ENCODE measurements at places on chromosomes 4 and X.
A peak's percentile ranks its signal among the peaks of the same experiment; 100 is the strongest.

- no peak for DNase-seq
Measured at GRCh38 chr4:144809056-144809640, 163.2 kb downstream of the HHIP start.

DNA sequence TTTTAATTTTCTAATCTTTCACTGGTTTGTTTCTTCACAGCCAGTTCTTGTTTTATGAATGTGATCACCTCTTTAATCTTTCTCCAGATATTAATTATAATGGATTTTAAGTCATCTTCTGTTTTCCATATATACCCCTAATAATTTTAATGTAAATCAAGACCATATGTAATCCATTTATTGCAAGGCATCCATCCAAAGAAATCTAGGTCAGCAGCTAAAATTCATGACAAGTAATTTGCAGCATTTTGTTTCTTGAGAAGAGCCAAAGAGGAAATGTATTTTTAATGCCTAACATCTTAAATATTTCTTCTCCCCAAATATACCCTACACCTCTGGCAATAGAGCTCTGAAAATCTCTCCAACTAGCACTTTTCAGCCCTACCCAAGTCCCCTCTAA is 81.1 kb downstream of the SUPT20HL2 start:
- DNase-seq, result no peak

GRCh38 chrX:44945736-44946135 is 72.7 kb downstream of the KDM6A start:
- DNase-seq, result no peak

- DNase-seq, result no peak
Measured at GRCh38 chrX:116749943-116750342, 287.2 kb upstream of the CT83 start.

- DNase-seq, result no peak
Measured at GRCh38 chr4:87017580-87018342, 83.0 kb downstream of the AFF1 start.

- no peak for DNase-seq
Measured at GRCh38 chr4:76214177-76214675, 602 bp upstream of the SCARB2 start.

DNA sequence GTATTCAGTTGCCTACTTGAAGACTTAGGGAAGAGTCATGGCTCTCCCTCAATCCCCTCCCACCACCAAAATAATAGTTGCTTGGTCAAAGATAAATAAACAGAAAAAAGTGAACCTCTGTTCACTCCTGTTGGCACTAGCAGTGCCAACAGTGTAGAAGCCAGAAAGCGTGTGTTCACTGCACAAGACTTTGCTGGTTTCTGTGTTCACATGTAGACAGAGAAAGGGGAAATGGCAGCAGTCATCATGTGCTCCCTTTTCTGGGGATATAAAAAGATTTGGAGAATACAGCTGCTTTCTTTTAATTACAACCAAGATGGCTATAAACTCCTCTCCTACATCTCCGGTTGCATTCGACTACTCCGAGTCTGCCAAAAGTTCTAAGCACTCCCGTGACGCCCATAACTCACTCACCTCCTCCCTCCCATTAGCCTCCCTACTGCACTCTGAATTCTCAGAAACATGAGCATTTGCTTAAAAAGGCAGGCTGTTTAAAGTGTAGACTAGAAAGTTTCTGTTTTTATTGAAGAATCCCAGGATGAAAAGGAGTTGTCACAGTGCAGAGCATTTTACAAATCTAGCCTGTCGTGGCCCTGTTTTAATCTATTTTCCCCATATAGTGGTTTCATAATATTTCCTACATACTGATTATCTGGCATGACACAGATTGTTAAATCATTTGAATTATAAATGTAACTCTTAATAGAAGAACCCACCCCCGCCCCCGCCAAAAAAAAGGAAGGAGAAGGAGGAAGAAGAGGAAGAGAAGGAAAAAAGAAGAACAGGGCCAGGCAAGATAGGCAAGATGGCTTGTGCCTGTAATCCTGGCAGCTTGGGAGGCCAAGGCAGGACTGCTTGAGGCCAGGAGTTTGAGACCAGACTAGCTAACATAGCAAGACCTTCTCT is 16.7 kb downstream of the LGI2 start:
- no peak for DNase-seq

- DNase-seq, result peak; percentile 61
Measured at GRCh38 chrX:124217304-124218251, 114.9 kb upstream of the TEX13D start.

GRCh38 chr4:153341575-153342090 is 2.9 kb upstream of the MND1 start:
- no peak for DNase-seq

- no peak for DNase-seq
Measured at GRCh38 chr4:17812801-17813200, 2.0 kb downstream of the NCAPG start.

DNA sequence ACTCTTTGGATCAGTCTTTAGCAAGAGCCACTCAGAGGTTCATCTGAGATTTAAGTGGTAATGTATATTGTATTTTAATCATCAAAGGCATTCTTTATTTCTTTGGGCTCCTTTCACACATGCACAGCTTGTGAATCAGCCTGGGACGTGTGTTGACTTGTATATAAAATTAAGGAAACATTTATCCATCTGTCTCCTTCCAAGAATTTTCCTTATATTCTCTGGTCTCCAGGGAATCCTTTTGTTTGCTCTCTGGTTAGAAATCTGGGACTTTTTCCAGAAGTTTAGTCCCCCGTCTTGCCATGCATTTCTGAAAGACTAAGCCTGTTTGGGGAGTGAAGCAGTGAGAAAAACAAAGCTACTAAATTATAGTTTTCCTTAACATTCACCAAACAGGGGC is 212.3 kb downstream of the DCAF12L2 start:
- no peak for DNase-seq

DNA sequence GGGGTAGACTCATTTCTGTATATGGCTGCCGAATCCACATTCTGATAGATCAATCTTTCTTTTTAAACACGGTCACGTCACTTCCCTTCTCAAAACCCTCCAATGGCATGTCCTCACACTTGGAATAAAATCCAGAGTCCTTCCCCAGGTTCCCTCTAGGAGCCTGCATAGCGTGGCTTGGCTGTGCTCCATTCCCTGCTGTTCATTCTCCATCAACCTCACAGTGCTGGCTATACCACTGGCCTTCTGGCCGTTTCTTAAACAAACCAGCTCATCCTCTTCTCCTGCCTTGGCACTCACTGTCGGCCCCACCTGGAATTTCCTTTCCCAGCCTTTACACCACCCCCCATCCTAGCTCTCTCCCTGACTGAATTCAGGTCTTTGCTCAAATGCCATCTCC is 77.1 kb downstream of the RBM47 start:
- no peak for DNase-seq

DNA sequence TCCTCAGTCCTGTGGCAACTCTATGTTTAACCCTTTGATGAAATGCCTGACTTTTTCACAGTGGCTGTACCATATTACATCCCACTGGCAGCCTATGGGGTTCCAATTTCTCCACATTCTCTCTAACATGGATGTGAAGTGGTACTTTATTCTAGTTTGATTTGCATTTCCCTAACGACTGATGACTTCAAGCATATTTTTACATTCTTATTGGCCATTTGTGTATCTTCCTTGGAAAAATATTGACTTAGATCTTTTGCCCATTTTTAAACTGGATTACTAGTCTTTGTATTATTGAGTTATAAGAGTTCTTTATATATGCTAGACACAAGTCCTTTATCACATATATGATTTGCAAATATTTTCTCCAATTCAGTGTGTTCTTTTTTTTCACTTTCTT is 2.1 kb upstream of the RAB39B start:
- no peak for DNase-seq

GRCh38 chr4:59381591-59381990 is 1818.5 kb upstream of the ADGRL3 start:
- DNase-seq, result no peak

- DNase-seq, result no peak
Measured at GRCh38 chrX:45660477-45660876, 459.8 kb upstream of the DIPK2B start.

DNA sequence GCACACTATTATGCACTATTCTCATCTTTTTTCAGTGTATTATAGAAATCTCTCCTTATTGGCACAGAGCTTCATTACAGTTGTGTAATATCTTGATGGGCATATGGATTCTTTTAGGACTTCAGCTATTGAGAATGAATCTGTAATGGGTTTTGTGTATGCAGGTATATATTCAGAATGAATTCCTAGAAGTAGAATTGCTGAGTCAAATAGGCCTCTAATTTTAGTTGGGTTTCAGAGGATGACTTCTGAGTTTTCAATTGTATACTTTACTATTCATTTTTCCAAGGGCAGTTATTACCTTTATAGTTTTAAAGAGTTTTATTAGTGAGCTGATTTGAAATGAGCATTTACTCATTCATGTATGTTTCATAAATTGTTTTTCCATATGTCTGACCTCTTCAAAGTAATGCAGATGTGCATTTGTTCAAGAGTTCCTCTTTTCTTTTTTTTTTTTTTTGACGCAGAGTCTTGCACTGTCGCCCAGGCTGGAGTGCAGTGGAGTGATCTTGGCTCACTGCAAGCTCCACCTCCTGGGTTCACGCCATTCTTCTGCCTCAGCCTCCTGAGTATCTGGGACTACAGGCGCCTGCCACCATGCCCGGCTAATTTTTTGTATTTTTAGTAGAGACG is 19.5 kb downstream of the CASP6 start:
- DNase-seq, result no peak

GRCh38 chr4:46032056-46032455 is 91.8 kb downstream of the GABRG1 start:
- DNase-seq, result no peak

DNA sequence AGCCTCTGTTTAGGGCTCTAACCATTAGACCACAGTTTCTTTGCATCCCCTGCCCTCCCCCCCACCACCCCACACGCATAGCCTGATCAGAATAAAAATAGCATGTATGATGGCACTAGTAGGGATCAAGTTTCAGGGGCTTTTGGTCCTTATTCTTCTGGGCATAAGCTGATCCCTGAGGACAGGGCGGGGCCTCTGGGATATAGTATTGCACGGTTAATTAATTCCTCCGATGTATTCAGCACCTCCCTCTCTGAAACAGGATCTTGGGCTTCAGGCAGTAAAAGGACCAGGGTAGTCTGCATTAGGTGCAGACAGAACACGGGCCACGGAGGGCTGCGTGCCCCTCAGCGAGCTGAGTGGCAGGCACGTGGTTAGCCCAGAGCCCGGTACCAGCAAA is 57.1 kb downstream of the ELF4 start:
- DNase-seq, result no peak

- no peak for DNase-seq
Measured at GRCh38 chr4:19177616-19178015, 1074.1 kb upstream of the SLIT2 start.

DNA sequence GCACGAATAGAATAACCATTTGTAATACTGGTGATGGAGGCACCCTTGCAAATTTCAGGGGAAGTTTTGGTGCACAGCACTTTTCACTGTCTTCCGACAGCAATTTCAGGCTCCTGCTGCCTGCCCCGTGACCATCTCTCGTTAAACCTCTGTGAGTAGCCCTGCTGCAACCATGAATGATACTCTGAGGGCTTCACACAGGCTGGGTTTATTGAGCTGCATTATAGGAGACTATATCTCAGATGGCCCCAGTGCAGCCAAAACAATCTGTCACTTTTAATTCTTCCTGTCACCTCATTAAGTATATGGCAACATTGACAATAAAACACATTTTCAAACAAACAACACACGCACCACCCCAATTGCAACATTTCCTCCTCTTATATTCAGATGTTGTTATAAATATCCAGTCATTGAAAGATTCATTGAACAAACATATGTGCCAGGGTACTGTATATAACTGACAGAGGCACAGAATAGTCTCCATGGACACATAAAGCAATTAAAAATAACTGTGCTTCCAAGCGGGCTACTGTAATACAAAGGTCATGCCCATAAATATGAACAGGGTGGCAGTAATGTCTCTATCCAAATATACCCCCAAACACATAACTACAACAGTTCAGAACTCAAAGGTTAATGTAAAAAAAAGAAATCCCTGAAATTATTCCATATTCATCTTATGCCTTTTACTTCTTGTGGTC is 477.0 kb downstream of the GBA3 start:
- DNase-seq, result no peak

GRCh38 chr4:41751449-41752061 is 3.0 kb upstream of the PHOX2B start:
- DNase-seq, result no peak

GRCh38 chr4:69708211-69708610 is 52.2 kb downstream of the SULT1B1 start:
- DNase-seq, result no peak

DNA sequence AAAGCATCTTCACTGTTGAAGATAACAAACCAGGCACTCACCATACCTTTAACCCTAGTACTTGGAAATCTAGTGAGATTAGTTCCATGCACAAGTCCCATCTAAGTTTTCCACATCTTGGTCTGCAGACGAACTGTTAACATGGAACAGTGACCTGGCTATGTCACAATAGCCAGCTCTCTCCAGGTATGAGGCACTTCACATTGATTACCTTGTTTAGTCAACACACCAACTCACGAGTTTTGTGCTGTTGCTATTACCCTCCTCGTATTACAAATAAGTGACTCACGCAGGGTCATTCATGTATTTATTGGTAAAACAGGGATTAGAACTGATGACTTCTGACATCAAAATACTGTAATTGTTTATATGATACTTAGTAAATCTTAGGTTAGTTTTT is 36.4 kb upstream of the FRAS1 start:
- DNase-seq, result no peak

DNA sequence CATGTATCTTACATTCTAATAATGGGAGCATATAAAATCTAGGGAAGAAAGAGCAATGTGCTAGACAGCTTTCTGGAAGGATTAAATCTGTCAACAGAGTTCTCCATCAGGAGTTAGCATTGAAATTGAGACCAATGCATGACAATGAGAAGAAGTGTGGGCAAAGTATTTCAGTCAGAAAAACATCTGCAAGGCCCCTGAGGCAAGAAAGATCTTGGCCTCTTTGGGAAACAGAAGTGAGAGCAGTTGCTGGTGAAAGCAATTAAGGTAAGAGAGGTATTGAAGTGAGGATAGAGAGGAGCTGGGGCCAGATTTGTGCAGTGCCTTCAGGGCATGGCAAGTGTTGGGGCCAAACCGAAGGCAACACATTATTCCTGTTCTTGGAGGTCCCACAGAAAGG is 999.1 kb downstream of the STPG2 start:
- no peak for DNase-seq

DNA sequence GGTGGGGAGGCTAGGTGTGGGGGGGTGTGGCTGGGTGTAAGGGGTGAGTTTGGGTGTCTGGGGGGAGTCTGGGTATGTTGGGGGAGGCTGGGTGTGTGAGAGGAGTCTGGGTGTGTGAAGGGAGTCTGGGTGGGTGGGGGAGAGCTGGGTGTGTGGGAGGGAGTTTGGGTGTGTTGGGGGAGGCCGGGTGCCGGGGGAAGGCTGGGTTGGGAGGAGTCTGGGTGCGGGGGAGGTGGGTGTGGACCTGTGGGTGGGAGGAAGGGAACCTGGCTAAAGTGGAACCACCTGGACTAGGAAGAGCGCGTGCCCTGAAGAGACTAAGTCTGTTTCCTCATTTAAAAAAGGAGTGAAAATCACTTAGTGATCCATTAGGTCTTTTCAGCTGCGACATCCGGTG is 18.3 kb downstream of the SPON2 start:
- DNase-seq, result no peak

- DNase-seq, result no peak
Measured at GRCh38 chr4:2930135-2930757, 33.0 kb downstream of the NOP14 start.

Data from CD4-positive, alpha-beta T cell treated with Interleukin-15 for 1 hour (primary cell).